ENCODE measurements at places on chromosomes 12 and 14. TPM values are rescaled to one million over a fixed set of nuclear protein-coding genes. Genes with fewer than 3 reads are reported as not detected.

DNA sequence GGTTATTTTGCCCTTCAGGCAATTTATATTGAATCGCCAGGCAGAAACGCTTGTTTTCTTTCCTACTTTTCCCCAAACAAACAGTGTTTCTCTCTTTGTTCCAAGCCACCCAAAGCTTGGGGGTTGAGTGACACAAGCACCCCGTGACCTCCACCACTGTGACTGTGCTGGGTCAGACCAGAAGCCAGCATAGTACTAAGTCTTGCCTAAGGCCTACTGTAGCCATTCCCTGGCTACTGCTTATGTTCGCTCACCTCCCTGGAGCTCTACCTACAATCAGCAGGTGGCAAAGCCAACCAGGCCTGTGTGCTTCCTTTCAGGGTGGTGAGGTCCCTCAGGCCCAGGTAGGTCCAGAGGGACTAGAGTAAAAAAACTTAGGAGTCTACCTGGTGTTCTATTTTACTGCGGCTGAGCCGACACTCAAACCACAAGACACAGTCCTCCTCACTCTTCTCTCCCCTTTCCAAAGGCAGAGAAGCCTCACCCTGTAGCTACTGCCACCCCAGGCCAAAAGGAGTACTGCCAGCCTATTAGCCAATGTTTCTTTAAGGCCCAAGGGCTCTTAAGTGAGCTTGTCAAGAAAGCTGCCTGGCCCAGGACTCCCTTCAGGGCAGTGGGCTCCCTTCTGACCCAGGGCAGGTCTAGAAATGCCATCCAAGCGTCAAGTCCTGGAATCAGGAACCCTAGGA, 411.8 kb upstream of the MIS18BP1 start:
- no peak overlapping the region for H3K4me3 ChIP-seq
- DNase-seq: no peak
- no peaks in the 10 kb centered on the region for H3K36me3 ChIP-seq
- no peaks in the 10 kb centered on the region for H3K27me3 ChIP-seq

- H3K27me3 ChIP-seq: no peaks in the 10 kb centered on the region
- no peaks in the 10 kb centered on the region for H3K4me1 ChIP-seq
- no peak for DNase-seq
- no peak overlapping the region for H3K27ac ChIP-seq
Observed at GRCh38 chr14:25546826-25547225, 496.9 kb upstream of the STXBP6 start.

- H3K4me3 ChIP-seq: peak overlapping the region; percentile 82
- DNase-seq: peak; percentile 28
Observed at GRCh38 chr14:35122696-35123387, 490 bp downstream of the PRORP start.

DNA sequence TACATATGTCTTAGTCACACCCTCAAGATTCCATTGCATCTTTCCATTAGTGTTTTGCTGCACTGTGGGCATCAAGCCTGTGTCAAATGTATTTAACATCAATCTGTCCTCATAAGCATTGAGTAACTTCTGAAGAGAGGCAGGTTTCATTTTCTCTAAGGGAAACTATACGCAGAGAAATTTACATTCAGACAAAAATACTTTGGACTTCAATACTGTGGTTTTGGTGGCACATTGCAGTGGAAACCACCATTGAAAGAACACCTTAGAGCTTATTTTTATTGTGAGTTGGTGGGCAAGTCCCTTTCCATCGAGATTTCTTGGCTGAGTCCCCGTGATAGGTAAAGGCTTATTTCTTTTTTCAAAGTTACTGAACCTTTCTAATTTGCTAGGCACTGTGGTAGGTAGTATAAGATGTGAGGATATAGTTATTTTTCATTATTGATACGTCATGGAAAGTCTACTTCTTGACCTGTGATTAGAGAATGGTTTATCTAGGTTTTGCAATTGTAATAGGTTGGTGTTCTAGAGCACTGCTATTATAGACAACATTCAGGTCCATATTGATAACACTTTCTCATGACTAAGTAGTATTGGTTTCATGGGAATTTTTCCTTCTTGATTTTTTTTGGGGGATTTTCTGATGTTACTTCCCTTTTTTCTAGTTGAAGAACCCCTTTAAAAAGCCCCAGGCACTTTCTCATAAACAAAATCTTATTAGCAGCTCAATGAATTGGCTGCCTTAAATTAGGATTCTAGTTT, 81.9 kb downstream of the CFAP54 start:
- H3K36me3 ChIP-seq: no peaks in the 10 kb centered on the region
- H3K27me3 ChIP-seq: peaks cover 4% of the 10 kb centered on the region
- peak overlapping the region; percentile 40 for H3K4me3 ChIP-seq
- H3K4me1 ChIP-seq: peaks cover 26% of the 10 kb centered on the region

DNA sequence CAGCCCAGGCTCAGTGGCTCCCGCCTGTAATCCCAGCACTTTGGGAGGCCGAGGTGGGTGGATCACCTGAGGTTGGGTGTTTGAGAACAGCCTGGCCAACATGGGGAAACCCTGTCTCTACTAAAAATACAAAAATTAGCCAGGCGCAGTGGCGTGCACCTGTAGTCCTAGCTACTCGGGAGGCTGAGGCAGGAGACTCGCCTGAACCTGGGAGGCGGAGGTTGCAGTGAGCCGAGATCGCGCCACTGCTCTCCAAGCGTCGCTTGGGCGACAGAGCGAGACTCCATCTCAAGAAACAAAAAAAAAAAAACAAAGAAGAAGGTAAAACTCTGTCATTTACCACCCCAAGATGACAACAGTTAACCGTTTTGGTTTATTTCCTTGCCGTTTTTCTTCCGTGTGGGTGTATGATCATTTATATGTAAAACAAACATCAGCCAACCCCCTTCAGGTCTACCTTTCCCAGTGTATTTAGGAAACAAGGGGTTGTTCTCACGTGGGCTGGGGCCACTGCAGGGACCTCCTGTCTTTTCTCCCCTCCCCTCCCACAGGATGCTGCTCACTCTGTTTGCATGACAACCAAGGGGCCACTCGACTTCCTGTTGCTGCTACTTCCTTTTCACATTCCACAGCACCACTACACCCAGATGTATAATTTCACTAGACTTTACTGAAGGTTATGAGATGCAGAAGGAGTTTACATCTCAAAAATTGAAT, 13.6 kb downstream of the TTC9 start:
- H3K27ac ChIP-seq: peak overlapping the region; percentile 99
- H3K36me3 ChIP-seq: no peaks in the 10 kb centered on the region
- H3K4me3 ChIP-seq: peak overlapping the region; percentile 84
- H3K27me3 ChIP-seq: no peaks in the 10 kb centered on the region

DNA sequence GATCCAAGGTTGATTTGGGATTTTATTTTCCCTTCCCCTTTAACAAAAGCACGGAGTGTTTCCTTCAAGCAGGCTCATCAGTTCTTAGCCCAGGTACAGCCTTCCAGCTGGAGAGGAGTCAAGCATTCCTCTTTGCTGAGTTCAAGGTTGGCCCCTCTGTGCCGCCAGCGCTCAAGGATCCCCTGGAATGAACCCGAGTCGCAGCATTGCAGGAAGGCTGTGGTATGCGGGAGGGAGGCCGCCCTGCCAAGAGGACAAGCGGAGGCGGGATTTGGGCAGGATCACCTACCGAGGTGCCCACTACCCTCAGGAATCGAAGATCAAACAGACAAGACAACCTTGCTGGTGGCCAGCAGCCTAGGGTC, 53.9 kb upstream of the NCOR2 start:
- no peaks in the 10 kb centered on the region for H3K36me3 ChIP-seq
- H3K27me3 ChIP-seq: no peaks in the 10 kb centered on the region
- no peak overlapping the region for H3K27ac ChIP-seq
- no peaks in the 10 kb centered on the region for H3K4me1 ChIP-seq

DNA sequence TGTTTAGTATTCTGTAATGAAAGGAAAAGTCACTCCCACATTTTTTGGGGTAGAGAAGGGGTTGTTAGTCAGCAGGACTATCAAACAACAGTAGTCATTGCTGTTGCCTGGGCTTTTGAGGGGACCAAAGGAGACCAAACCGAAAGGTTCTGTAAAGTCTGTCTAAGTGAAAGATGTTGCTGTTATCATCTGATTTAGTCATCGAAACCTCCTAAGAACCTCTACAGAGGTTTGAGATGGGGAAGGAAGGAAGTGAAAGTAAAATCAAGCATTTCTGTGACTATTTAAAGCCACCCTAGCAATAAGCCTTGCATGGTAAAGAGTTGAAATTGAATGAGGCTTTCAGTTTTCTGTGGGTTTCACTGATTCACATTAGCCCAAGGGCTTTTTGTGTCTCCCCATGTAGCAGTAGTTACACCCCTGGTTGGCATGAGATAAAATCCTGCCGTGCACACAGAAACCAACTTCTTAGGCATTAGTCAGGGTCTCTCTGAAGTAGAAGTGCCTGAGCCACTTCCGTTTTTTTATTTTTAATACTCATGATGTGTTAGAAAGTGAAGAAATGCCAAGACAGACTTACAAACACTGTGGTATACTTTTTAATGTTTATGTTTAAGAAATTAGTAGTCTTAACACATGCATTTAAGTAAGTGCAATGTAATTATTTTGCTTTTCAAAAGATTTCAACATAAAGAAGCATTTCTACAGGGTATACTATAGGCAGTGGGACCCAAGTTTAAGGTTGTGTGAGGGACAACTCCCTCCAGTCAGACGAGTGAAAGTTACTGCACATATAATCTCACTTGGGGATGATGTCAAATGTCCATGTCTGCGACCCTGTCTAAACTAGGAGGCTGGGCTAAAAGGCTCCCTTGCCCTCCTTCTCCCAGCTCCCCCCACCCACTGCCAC, 50.4 kb downstream of the DYRK2 start:
- H3K4me3 ChIP-seq: peak overlapping the region; percentile 13
- peak overlapping the region; percentile 46 for H3K27ac ChIP-seq
- H3K36me3 ChIP-seq: no peaks in the 10 kb centered on the region
- H3K4me1 ChIP-seq: peaks cover 49% of the 10 kb centered on the region
- H3K27me3 ChIP-seq: peaks cover 8% of the 10 kb centered on the region

DNA sequence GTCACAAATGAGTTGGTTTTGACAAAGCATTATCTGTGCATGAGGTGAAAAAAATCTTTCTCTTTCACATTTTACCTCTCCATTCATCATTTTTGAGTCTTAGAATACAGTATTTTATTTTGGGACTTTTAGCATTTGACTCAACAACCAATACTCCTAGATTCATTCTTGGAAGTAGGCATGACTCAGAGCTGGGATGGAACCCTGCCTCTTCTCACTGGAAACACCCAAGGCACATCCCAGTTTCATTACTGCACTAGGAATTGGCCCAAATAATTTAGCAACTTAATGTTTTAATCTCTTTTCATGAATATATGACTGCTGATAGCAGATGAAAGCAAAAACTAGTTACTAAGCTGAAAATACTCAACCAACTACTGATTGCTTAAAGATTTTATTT, 3.3 kb upstream of the PDZRN4 start:
- H3K4me3 ChIP-seq: no peak overlapping the region
- peaks cover 26% of the 10 kb centered on the region for H3K27me3 ChIP-seq

DNA sequence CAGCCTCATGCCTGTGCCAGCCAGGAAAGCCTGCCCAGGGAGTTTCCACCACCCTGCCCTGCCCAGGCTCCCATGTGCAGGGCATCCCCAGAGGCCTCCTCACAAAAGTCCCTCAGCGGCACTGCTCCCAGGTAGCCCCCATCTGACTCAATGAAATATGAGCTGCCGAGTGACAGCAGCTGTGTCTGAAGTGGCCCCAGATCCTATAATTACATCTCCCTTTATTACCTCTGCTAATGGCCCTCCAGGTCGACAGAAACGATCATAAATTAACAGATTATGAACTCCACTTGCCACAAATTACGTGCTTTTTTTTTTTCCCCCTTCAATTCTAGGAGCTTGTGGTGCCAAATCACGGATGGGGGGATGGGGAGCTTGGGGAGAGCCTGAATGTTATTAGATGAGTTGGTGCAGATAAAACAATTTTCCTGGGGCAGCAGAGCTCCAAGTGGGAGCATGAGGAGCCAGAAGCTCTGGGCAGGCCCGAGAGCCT, 110.4 kb downstream of the ESRRB start:
- DNase-seq: no peak
- no peaks in the 10 kb centered on the region for H3K36me3 ChIP-seq
- no peak overlapping the region for H3K27ac ChIP-seq

GRCh38 chr12:111204788-111205241, 164.1 kb downstream of the PHETA1 start:
- DNase-seq: no peak
- H3K4me3 ChIP-seq: no peak overlapping the region
- peaks cover 19% of the 10 kb centered on the region for H3K27me3 ChIP-seq
- H3K36me3 ChIP-seq: no peaks in the 10 kb centered on the region
- H3K4me1 ChIP-seq: no peaks in the 10 kb centered on the region
- H3K27ac ChIP-seq: no peak overlapping the region

DNA sequence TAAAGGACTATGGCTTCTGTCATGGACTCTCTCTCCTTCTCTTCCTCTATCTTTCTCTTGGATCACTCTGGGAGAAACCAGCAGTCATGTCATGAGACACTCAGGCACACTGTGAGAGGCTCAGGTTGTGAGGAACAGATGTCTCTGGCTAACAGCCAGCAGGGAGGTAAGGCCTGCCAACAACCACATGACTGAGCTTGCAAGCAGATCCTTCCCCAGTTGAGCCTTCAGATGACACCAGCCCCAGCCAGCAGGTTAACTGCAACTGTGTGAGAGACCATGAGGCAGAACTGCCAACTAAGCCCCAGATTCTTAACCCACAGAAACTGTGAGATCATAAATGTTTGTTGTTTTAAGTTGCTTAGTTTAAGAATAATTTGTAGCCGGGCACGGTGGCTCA, 90.6 kb downstream of the VCPKMT start:
- H3K27me3 ChIP-seq: no peaks in the 10 kb centered on the region
- H3K36me3 ChIP-seq: peaks cover 44% of the 10 kb centered on the region
- peak; percentile 51 for DNase-seq
- H3K4me3 ChIP-seq: no peak overlapping the region

GRCh38 chr14:64726585-64726890, 22.3 kb downstream of the PLEKHG3 start:
- peak overlapping the region; percentile 53 for H3K27ac ChIP-seq
- no peaks in the 10 kb centered on the region for H3K27me3 ChIP-seq
- peaks cover 90% of the 10 kb centered on the region for H3K4me1 ChIP-seq
- H3K36me3 ChIP-seq: no peaks in the 10 kb centered on the region

DNA sequence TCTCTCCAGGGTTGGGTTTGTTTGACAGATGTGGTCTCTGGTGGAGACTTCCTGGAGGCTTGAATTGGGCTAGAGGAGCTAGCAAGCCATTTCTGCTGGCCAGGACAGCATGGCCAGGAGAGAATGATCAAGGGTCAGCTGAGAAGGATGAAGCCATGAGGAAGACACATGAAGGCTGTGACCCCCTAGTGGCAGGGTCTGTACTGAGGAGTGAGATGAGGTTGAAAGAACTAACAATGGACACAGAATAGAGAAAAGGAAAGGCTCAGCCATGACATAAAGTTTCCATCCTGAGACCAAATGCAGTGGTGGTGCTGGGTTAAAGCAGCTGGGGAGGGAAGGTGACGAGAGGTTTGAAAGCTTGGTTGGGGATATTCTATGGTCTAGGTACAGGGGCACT, 89.9 kb downstream of the NT5DC3 start:
- no peaks in the 10 kb centered on the region for H3K4me1 ChIP-seq
- no peak overlapping the region for H3K4me3 ChIP-seq
- DNase-seq: no peak
- H3K27ac ChIP-seq: no peak overlapping the region
- no peaks in the 10 kb centered on the region for H3K36me3 ChIP-seq
- peaks cover 3% of the 10 kb centered on the region for H3K27me3 ChIP-seq

RDH11 gene
- total RNA-seq: 76.7 TPM

MSI1 gene
- total RNA-seq: 1.5 TPM

C12orf50 gene
- not detected for total RNA-seq

RPS26 gene
- total RNA-seq: 40.7 TPM

All from activated CD4-positive, alpha-beta memory T cell treated with anti-CD3 and anti-CD28 coated beads for 36 hours (primary cell).